H9 (cell line): ENCODE measurements at places on chromosomes 11 and 22. TPM values are rescaled to one million over a fixed set of nuclear protein-coding genes. Genes with fewer than 3 reads are reported as not detected.

Gene MYOD1
- not detected in 2 replicates for total RNA-seq

Gene MAPK11
- total RNA-seq: 1.5 and 2.1 TPM in 2 replicates

Gene FOLR1
- total RNA-seq: 0.92 and 1.2 TPM in 2 replicates

Gene MPZL2
- 0.26 and 0.55 TPM in 2 replicates for total RNA-seq

Gene SLC29A2
- total RNA-seq: 29.7 and 29.8 TPM in 2 replicates

Gene PVALB
- total RNA-seq: 2.7 and 3.0 TPM in 2 replicates

Gene OR10AG1
- not detected in 2 replicates for total RNA-seq

Gene CABP7
- 0.81 and 0.83 TPM in 2 replicates for total RNA-seq

Gene LIF
- total RNA-seq: 4.3 and 6.1 TPM in 2 replicates

Gene C11orf97
- not detected in 2 replicates for total RNA-seq

Gene BARX2
- not detected in 2 replicates for total RNA-seq

Gene NCAPH2
- 76.2 and 78.1 TPM in 2 replicates for total RNA-seq

Gene C11orf86
- 0.24 TPM in 1 of 2 replicates, not detected in the other for total RNA-seq

Gene EFCAB6
- 0.20 and 0.31 TPM in 2 replicates for total RNA-seq

Gene MPEG1
- total RNA-seq: not detected in 2 replicates

Gene CAT
- 9.9 and 10.4 TPM in 2 replicates for total RNA-seq

Gene OR5A2
- total RNA-seq: not detected in 2 replicates
